ENCODE measurements at places on chromosomes 5 and 9.

DNA sequence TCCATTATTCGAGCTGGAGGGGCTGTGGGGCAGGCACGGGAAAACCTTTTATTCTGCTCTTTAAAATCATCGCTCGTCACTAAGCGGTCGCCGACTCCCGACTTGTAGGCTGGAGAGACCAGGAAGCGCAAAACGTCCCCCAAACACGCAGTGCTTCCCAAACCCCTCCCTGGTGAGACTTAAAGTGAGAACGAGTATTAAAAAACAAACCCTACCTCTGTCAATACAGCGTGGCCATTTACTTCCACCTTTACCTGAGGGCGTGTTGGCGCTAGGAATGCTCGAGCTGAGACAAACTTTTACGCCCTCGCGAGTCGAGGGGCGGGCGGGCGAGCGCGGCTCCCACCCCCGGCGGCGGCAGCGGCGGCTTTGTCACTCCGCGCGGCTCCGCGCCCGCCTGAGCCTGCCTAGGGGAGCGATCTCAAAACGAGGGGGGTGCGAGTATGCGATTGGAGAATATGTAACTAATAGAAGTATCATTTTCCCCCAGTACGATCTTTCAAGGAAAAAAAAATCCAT, at the start of gene NR2F1-AS1:
NR2F1-AS1 (minus strand) TSS at position 293 of the 519 bp plus-strand sequence.
- no peak for DNase-seq

GRCh38 chr5:75862872-75863271, 145.6 kb upstream of the POC5 start:
- no peak for DNase-seq

- DNase-seq: no peak
Observed at GRCh38 chr5:761854-762710, 22.4 kb downstream of the ZDHHC11B start.

GRCh38 chr5:133114933-133115310, 63.1 kb downstream of the HSPA4 start:
- DNase-seq: no peak

GRCh38 chr5:116640236-116640635, 65.6 kb upstream of the SEMA6A start:
- DNase-seq: no peak

- DNase-seq: no peak
Observed at GRCh38 chr9:131773911-131774379, 34.1 kb upstream of the RAPGEF1 start.

GRCh38 chr5:126947146-126948010, 83.0 kb downstream of the MARCHF3 start:
- DNase-seq: no peak

GRCh38 chr9:36729906-36730305, 157.2 kb downstream of the MELK start:
- no peak for DNase-seq

DNA sequence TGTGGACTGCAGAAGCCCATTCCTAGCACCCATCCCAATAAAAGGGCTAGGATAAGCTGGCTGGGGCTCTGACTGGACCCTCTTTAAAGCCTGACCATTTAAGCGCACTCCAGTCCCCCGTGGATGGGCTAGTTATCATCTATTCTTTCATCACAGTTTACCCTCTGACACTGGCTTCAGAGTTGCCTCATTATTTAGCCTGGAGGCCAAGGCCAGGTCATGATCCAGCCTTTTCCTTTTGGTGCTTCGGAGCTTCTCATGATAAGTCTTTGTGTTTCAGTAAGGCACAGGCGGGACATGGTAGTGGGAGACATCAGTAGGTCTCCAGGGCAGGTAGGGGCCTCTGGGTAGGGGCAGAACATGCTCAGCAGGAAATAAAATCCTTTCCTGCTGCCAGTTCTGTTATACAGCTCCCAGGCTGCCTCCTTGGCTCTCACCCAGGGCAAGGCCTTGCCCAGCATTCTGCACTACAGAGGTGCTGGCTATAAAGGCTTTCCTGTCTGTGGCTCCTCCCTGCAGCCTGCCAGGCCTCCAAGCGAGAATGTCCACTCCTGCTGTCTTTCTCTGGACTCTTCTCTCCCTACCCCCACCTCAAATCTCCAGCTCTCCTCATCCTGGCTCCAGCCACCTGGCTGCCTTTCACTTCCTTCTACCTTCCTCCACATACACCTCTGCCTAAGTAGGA, 128.8 kb downstream of the FSTL4 start:
- no peak for DNase-seq
